ENCODE measurements at places on chromosomes 13 and 19.

- DNase-seq: no peak
These were observed 16.0 kb downstream of the TMEM272 start for GRCh38 chr13:51828730-51829567.

- no peak for DNase-seq
These were observed 1586.1 kb downstream of the OLFM4 start for GRCh38 chr13:54614726-54615125.

DNA sequence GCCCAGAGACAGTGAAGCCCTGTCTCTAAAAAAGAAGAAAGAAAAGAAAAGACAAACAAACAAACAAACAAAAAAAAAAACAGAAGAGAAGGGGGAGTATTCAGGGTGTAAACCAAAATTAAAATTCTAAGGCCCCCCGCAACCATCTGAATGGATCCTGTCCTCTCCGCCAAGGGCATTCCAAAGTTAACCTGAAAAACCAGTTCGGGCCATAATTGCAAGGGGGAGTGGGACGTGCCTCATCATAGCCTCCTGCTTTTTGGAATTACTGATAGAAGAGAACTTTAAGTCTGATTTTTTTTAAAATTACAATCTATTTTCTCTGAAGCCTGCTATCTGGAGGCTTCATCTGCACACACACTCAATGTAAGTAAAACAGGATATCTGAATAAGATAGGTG lies 5.7 kb upstream of the IFNL2 start:
- no peak for DNase-seq

- DNase-seq: no peak
These were observed 350.8 kb downstream of the MYO16 start for GRCh38 chr13:108980237-108980636.

DNA sequence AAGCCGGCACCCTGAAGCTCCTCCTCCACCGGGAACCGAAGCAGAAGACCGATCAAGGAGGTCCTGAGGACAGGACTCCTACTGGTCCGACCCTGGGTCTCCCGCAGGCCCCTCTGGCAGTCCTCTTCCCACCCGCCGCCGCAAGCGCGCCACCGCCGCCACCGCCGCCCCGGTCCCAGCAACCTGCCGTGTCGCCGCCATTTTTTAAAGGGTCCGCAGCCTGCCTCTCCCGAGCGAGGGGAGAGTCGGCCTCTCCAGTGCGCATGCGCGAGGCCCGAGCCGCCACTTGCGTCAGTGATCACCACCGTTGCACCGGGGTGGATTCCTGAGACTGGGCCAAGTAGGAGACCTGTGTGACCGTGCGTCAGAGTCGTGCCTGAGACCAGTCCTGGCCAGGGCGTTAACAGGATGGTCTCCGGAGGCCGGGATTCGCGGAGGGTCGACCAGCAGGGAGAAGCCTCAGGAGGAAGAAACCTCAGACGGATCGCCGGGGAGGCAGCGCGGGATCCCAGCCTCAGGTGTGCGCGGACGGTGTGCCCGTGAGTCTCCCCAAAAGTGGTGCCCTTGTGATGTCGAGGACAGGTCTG lies 51.6 kb downstream of the ZNF146 start:
- DNase-seq: no peak

DNA sequence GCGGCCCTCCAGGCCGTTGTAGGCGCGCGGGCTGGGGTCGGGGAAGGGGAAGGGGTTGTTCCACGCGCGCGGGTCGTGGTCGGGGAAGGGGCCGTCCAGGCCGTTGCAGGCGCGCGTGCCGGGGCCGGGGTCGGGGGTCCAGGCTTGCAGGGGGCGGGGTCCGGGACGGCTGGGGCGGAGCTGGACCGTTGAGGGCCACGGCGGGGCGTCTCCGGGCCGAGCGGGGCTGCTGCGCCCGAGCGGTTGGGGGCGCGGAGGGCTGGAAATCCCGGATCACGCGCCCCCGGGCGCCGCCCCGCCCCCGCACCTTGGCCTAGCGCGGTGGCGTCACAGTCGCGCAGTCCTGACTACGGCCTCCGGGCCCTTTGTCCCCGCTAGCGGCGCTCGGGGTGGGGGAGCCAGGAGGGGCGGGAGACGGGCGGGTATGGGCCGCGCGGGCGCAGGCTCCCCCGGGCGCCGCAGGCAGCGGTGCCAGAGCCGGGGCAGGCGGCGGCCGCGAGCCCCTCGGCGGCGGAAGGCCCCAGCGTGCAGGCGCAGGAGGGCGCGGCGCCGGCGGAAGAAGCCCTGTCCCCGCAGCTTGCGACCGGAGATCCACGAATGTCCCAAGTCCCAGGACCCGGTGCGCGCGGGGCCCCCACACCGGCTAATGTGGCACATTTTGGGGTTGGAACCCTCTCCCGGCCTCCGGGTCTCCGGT lies 665 bp downstream of the GPX4 start:
- DNase-seq: peak; percentile 77

DNA sequence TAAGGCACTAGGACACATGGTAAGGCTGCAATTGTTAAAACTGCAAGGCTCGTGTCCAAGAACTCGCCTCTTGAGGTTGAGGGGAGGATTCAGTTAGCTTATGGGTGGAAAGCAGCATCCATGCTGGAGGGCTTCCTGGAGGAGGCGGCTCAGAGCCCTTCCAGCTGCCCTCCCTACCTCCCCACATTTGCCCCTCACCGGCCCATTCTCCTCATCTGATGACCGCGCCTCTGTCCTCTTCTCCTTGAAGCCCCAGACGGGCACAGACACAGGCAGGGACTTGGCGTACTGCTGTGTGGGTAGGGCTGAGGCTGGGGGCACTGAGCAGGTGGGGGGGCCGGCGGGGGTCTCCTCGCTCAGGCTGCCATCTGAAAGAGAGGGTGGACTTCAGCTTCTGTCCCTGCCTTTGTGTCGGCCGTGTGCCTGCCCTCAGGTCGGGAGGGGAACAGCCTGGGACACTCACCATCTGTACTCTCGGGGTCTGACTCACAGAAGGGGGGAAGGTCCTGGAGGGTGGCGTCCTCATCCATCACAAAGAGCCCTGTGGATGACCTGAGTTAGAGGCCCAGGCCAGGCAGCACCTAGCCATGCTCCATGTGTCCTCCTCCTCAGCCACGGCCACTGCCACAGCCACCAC lies 4.1 kb upstream of the PNKP start:
- no peak for DNase-seq

DNA sequence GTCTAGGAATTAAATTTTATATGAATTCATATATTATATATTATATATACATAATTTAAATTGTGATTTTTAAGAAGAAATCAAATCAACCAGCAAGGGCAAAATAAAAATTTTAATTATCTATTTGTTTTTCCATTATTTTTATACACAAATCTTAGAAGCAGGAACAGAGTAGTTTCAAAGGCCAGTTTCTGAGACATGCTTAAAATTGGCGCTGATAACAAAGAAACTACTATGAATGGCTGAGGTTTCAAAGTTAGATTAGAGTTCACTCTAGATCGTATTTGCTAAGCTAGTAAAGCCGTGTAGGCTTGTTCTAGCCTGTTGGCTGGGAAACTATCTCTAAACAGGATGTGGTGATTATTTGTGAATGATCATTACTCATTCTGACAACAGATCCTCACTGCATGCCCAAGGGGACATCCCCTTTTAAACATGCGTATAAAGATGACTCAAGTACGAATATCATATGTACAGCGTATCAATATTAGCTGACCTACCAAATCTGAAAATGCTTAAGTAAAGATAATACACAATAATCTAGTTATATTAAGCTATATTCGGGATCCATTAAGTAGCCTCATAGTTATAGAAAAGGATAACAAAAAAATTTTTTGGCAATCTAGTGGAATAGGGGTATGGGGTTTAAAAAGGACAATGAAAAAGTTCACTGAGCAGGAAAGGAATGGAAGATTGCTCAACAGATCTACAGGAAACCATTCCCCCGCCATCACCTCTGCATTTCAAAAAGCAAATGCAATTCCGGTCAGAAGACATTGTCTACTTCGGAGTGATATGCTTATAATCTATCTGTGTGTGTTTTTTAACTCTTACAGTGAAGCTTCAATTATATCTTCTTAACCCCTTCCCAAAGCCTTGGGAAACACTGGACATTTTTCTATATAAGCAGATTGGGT lies 150.1 kb downstream of the SHISA2 start:
- peak; percentile 21 for DNase-seq

GRCh38 chr19:6820237-6820636 lies 47.7 kb downstream of the VAV1 start:
- no peak for DNase-seq

DNA sequence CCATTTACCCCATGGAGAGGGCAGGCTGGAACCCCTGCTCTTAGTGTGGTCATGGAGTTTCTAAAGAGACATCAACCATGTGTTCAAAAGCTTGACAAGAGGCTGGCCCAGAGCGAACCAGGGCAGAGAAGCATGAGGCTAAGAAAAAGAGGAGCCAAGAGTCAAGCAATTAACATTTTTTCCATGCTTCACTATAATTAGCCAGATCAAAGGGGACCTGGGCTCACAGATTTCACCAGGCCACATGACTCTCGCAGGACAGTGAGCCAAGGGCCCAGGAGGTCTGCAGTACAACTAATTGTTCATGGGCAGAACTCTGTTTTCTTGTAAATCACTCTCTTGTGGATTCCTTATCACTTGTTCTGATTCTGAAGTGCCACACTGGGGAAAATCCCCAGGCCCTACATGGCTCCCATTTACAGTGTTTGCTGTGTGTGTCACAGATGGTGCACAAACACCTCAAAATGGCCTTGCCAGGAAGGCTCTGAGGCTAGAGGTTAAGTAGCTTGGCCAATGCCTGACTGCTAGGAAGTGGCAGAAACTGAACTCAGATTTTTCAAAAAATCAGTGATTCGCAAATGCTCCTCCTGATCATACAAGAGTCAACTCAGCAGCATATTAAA lies 101.2 kb downstream of the LHFPL6 start:
- no peak for DNase-seq

DNA sequence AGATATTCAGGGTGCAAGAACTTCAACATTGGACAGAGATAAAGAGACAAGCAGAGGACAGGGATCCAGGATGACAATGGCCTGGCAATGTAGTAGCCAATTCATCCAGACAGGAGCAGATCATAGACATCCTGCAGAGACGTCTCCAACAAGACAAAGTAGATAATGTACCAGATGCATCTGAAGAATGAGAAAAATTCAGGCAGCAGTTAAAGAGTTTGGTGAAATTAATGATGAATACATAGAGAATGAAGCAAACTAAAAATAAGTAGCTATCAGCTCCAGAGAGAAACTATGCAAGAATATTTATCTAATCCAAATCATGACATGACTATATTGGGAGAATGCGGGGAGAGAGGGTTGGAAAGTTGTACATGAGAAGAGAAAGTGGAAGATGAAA lies 278.4 kb upstream of the DACH1 start:
- no peak for DNase-seq

DNA sequence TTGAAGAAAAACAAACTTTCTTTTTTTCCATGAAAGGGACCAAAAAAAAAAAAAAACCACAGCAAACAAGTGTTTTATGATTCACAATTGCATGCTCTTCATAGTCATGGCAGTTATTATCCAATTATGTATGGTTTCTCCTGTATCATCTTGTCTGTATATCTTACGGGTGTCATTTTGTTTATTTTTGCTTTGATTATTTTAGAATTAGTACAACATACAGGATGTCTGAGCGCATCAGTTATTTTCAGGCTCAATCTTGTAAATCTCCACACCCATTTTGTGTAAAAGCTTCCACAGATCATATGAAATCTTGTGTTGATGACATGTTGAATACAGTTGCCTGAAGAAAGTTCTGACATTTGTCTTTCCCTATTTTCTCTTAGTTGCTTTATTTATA lies 280.3 kb downstream of the KLF5 start:
- no peak for DNase-seq

DNA sequence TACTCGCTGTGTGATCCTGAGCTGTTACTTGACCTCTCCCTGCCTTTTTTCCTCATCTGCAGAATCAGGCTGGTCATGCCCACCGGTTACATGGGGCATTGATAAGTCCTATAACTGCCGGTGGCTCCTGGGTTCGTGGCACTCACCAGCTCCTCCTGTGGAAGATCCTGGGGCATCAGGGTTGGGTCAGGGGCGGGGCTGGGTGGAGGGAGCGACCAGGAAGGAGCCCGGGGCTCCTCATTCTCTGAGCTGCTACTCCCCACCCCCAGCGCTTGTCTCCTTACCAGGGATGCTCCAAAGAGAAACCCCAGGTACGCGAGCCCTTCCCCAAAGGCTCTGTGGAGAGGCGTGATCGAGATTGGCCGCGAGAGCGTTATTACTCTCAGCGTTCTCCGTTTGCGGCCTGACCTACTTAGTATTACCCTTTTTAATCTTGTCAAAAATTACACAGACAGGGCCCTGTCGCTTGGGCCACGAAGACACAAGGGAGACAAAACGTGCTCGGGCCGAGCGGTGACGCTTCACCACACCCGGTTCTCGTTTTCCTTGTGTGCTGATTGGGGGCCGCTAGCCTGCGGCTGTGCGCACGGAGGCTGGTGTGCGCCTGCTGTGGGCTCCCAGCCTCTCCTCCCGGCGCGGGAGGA lies 10.7 kb downstream of the HDGFL2 start:
- no peak for DNase-seq

GRCh38 chr13:28408235-28408848 lies 86.6 kb downstream of the FLT1 start:
- DNase-seq: no peak

- DNase-seq: no peak
These were observed 17.3 kb downstream of the BICRA start for GRCh38 chr19:47626238-47626637.

All from activated naive CD4-positive, alpha-beta T cell treated with anti-CD3 and anti-CD28 coated beads, Interleukin-2, amount 50 U/mL, for 16 hours (primary cell).